MM.1S (cell line): ENCODE measurements at places on chromosomes 5 and 9.

DNA sequence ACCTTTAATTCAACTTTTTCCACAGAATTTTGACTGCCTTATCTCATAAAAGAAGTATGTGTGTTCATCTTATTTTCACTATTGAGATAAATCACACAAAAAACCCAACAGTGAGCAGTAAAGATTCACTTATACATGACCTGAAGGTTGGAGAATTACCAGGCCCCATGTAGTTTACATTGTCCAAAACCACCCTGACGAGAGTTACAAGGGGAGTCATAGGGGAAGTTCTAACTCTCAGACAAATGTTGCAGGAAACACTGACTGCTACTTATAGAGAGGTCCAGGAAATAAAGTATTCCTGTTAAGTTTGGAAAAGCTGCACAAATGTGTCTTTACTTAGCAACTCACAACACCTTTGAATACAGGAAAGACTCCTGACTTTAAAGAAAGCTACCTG, 14.1 kb downstream of the SPATA9 start:
- 0 out of 2 replicates have a peak, but pooled peaks cover 5% of the 10 kb centered on the region for H3K4me1 ChIP-seq
- no peak overlapping the region for H3K27ac ChIP-seq
- DNase-seq = no peak

DNA sequence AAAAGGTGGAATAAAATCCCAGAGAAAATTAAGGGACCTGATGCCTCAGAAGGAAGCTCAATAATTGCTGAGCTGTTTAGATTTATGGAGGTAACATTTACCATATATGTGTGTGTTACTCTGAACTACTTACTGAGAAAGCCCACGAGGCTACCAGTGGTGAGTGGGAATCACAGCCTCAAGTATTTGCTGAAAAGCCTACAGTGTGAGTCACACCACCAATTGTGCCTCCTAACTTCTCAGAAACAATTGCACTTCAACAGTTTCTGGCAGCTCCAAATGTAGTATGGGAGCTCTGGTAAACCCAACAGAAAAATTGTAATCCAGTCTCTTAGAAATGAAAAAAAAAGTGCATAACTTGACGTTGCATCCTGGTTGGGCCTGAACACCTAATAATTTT, 551.6 kb downstream of the PRDM9 start:
- H3K36me3 ChIP-seq = no peaks in the 10 kb centered on the region
- no peaks in the 10 kb centered on the region for H3K27me3 ChIP-seq
- no peaks in the 10 kb centered on the region for H3K4me1 ChIP-seq
- no peak overlapping the region for H3K4me3 ChIP-seq
- H3K27ac ChIP-seq = no peak overlapping the region

DNA sequence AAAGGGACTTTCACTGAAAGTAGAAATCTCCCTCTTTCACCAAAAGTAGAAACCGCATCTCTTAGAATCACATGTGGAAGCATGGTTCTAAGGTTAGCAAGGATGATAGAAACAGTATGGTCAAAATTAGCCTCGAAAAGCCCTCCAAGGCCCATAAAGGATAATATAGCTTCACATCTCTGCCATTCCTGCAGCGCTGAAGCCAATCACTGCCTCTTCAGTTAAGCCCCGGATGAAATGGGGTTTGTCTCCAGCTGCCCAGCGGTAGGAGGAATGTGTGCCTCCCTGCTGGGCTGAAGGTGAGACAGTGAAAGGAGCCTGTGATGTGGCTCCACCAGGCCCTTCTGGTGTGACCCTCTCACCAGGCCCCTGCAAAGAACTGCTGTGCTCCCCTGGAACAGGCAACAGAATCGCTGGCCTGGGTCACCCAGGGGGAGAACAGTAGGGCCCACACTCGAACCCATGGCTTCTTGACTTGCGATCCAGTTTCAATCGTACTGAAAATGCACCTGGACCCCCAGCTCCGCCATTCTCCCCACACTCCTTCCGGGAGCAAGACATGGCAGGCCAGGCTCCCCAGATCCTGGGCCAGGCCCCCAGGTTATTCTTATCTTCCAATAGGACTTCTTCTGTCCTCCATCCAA, 47.2 kb downstream of the CAMK2A start:
- no peaks in the 10 kb centered on the region for H3K4me1 ChIP-seq
- H3K36me3 ChIP-seq = no peaks in the 10 kb centered on the region
- no peak for DNase-seq
- no peak overlapping the region for H3K27ac ChIP-seq

DNA sequence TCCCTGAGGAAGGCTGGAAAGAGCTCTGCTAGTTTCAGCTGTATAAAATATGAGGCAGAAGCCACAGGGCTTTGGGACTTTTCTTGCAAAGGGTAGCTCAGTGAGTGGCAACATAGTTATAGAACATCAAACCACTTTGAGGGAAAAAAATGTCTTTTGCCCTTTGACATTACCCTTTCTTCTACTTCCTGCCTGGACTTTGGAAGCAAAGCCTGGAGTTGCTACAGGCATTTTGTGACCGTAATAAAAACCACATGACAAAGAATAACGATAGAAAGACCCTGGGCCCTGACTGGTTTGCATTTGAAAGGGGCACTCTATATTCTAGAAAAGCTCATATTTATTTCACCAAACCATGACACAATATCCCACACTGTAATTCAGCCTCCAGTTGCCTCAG, 440.9 kb downstream of the DIRAS2 start:
- H3K36me3 ChIP-seq = no peaks in the 10 kb centered on the region
- no peak overlapping the region for H3K27ac ChIP-seq
- no peaks in the 10 kb centered on the region for H3K4me1 ChIP-seq
- no peak for DNase-seq

GRCh38 chr5:142315096-142315900, 9.5 kb downstream of the SPRY4 start:
- no peaks in the 10 kb centered on the region for H3K27me3 ChIP-seq
- no peak overlapping the region for H3K27ac ChIP-seq
- no peaks in the 10 kb centered on the region for H3K36me3 ChIP-seq
- DNase-seq = no peak

- H3K4me1 ChIP-seq = no peaks in the 10 kb centered on the region
- DNase-seq = no peak
- H3K4me3 ChIP-seq = no peak overlapping the region
- no peaks in the 10 kb centered on the region for H3K27me3 ChIP-seq
- no peak overlapping the region for H3K27ac ChIP-seq
- H3K36me3 ChIP-seq = no peaks in the 10 kb centered on the region
Measured at GRCh38 chr5:127431977-127432585, 85.4 kb upstream of the PRRC1 start.

GRCh38 chr5:28967848-28968247, 1929.5 kb upstream of the CDH9 start:
- no peaks in the 10 kb centered on the region for H3K4me1 ChIP-seq
- DNase-seq = no peak
- no peaks in the 10 kb centered on the region for H3K27me3 ChIP-seq
- no peak overlapping the region for H3K4me3 ChIP-seq
- no peaks in the 10 kb centered on the region for H3K36me3 ChIP-seq

DNA sequence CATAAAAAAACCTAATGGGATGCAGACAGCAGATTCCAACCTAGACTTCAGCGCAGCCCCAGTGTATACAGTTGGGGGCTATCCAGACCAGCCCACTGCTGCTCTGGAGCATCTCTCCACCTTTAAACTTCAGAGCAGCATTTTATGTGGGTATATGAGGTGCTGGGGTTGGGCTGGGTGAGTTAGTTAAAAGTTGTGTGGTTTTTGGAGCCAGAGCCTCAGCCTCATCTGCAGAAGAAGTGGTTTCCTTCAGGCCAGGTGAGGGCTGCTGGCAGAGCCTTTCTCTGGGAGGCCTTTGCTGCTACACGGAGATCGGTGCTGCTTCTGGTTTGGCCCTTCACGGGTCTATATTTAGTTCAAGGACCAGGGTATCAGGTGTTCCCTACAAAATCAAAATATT, 228.3 kb downstream of the PDZD2 start:
- H3K27ac ChIP-seq = no peak overlapping the region
- no peaks in the 10 kb centered on the region for H3K4me1 ChIP-seq
- no peak for DNase-seq
- H3K27me3 ChIP-seq = no peaks in the 10 kb centered on the region
- H3K36me3 ChIP-seq = no peaks in the 10 kb centered on the region

- H3K36me3 ChIP-seq = no peaks in the 10 kb centered on the region
- H3K27me3 ChIP-seq = no peaks in the 10 kb centered on the region
- peak; percentile 70 for DNase-seq
Measured at GRCh38 chr5:68344447-68345111, 129.0 kb downstream of the PIK3R1 start.

GRCh38 chr5:170121321-170121720, 15.6 kb downstream of the FOXI1 start:
- no peak overlapping the region for H3K4me3 ChIP-seq
- DNase-seq = no peak
- no peaks in the 10 kb centered on the region for H3K27me3 ChIP-seq
- no peaks in the 10 kb centered on the region for H3K36me3 ChIP-seq
- H3K27ac ChIP-seq = no peak overlapping the region
- no peaks in the 10 kb centered on the region for H3K4me1 ChIP-seq

- H3K36me3 ChIP-seq = no peaks in the 10 kb centered on the region
- H3K4me1 ChIP-seq = no peaks in the 10 kb centered on the region
- no peak overlapping the region for H3K4me3 ChIP-seq
- no peak for DNase-seq
- no peaks in the 10 kb centered on the region for H3K27me3 ChIP-seq
Measured at GRCh38 chr5:31119938-31120641, 73.4 kb upstream of the CDH6 start.

GRCh38 chr5:55521881-55522280, 12.9 kb downstream of the PLPP1 start:
- no peak overlapping the region for H3K27ac ChIP-seq
- H3K4me1 ChIP-seq = no peaks in the 10 kb centered on the region
- DNase-seq = no peak
- no peak overlapping the region for H3K4me3 ChIP-seq
- H3K27me3 ChIP-seq = no peaks in the 10 kb centered on the region

DNA sequence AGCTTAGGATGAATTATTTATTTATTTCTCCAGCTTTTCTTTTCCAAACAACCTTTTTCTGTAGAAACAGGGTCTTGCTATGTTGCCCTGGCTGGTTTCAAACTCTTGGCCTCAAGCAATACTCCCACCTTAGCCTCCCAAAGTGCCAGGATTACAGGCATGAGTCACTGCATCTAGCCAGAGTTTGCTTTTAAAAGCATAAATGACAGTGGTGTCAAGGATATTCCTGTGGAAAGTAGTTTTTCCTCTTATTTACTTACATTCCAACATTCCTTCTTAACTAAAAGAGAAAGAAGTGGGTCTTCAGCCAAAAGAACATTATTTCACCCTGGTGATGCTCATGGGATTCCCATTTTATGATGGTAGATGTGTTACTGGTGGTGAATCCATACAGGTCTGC, 62.4 kb downstream of the GRIA1 start:
- DNase-seq = no peak
- no peak overlapping the region for H3K27ac ChIP-seq
- peaks cover 6% of the 10 kb centered on the region; the same call in 1 of the 2 replicates for H3K4me1 ChIP-seq
- no peak overlapping the region for H3K4me3 ChIP-seq

DNA sequence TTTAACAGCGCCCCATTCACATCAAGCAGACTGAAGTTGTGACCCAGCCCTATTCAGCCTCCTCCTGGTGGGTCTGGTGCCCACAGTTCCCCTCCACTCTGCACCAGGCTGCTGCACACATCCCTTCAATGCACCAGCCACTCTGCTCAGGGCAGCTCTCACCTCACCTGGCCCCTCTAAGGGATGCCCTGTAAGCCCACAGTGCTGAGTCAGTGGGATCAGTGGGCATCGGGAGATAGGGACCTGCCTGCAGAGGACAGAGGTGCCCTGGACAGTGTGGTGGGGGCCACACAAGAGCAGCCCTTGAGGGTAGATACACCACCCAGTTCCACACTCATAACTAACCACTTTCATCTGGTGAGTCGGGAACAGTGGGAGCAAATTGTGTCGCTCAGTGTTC, 38.3 kb upstream of the S1PR3 start:
- no peak for DNase-seq
- no peaks in the 10 kb centered on the region for H3K27me3 ChIP-seq
- no peak overlapping the region for H3K27ac ChIP-seq
- no peaks in the 10 kb centered on the region for H3K36me3 ChIP-seq

- H3K27ac ChIP-seq = no peak overlapping the region
- no peaks in the 10 kb centered on the region for H3K36me3 ChIP-seq
- no peaks in the 10 kb centered on the region for H3K27me3 ChIP-seq
- no peaks in the 10 kb centered on the region for H3K4me1 ChIP-seq
Measured at GRCh38 chr5:89535411-89535810, 652.4 kb upstream of the MEF2C start.

DNA sequence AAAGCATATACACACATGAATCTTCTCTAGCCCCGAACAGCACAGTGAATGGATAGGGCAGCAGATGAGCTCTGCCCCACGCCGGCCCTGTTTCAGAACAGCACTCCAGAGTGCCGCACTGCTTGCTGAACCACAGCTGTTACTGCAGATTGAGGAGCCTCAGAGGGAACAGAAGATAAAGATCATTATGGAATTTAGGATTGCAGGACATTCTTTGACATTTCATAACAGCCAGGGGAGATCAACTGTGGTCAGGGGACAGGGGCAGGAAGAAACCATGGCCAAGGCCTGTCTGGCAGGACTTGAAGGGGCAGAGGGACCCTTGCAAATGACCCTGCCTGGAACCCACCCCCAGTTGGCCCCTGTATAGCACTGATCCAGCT, 20.6 kb downstream of the IRF1 start:
- no peak for DNase-seq
- no peak overlapping the region for H3K4me3 ChIP-seq
- peaks cover 52% of the 10 kb centered on the region for H3K4me1 ChIP-seq

GRCh38 chr5:127608077-127608660, 40.7 kb upstream of the CTXN3 start:
- H3K4me1 ChIP-seq = no peaks in the 10 kb centered on the region
- H3K4me3 ChIP-seq = no peak overlapping the region
- H3K27ac ChIP-seq = no peak overlapping the region

GRCh38 chr9:126965541-126966428, 51.2 kb downstream of the RALGPS1 start:
- H3K27ac ChIP-seq = no peak overlapping the region
- H3K36me3 ChIP-seq = no peaks in the 10 kb centered on the region
- no peak overlapping the region for H3K4me3 ChIP-seq

DNA sequence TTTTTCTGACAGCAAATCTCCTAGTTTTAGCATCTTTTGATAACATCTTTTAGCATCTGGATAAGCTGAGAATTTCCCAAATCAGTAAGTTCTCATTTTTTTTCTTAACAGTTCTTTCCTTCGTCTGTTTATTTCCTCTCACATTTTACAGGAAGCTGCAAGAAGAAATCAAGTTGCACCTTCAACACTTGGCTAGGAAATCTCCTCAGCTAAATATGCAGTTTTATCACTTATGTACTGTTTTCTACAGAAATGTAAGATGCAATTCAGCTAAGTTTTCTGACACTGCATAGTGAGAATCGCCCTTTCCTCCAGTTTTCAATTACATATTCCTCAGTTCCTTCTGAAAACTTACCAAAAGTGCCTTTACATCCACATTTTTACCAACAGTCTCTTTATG, 59.0 kb upstream of the MSX2 start:
- H3K27ac ChIP-seq = no peak overlapping the region
- no peaks in the 10 kb centered on the region for H3K4me1 ChIP-seq

DNA sequence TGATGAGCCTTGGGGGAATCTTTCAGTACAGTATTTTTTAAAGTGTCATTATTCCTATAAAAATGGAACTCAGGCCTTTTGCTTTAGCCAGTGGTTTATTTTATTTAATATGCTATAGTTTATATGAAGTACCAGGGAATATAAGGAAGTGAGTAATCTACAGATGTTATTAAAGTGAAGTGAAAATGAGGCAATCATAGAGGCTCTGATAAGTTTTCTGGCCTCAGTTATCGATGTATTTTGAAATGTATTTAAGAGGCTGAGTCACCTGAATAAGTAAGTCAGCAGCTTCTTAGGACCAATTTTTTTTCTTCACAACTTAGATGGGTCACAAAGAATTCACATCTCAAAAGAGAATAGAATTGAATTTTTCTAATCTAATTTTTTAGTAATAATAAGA, 829.0 kb downstream of the DNAH5 start:
- H3K27ac ChIP-seq = no peak overlapping the region
- no peaks in the 10 kb centered on the region for H3K27me3 ChIP-seq
- no peak overlapping the region for H3K4me3 ChIP-seq
- no peaks in the 10 kb centered on the region for H3K36me3 ChIP-seq
- H3K4me1 ChIP-seq = no peaks in the 10 kb centered on the region
